Thoracic aorta (tissue), 2 donors: ENCODE measurements at places on chromosomes 7 and 10.

- DNase-seq = no peak
These were observed 43.7 kb downstream of the COL17A1 start for GRCh38 chr10:104041891-104042535.

- DNase-seq = no peak
These were observed 91.9 kb upstream of the JAZF1 start for GRCh38 chr7:28272461-28272877.

GRCh38 chr7:112292162-112292561 is 85.7 kb downstream of the ZNF277 start:
- no peak for DNase-seq

DNA sequence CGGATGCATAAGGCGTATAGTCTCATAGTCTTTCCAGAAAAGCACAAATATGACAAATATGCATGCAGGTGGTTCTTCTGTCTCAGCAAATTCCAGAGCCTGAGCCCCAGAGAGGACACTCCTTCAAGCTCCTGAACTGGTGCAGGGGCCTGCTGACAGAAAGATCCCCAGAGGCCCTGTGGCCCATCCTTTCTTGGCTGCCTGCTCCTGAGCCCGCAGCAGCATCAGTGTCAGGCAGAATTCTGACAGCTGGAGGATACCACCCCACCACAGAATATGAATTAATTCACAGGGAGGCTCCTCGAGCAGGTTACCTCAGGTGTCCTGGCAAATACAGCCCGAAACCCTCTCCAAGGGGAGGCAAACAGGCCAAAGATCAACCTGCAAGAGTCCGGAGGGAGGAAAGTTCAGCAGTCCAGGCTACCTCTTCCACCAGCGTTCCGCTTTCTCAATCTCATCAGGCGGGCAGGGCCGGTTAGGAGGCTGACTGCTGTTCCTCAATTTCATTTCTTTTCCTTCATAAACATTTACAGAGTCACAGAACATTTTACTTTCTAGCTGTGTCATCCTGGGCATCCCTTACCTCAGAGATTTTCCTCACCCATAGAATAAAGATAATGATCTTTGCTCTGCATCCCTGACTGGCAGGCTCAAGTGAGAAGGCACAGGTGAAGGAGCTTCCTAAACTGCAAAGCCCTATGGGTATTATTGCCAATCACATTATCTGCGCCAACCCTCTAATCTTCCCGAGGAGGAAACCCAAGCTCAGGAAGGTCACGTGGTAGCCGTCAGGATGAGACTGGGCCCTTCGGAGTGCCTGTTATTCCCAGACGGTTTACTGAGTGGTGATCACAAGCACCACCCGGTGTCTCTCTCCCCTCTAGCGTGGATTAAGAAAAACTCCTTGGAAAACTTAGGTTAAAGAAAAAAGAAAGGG is 1.4 kb downstream of the DNAJB12 start:
- DNase-seq = no peak
